ENCODE measurements at places on chromosomes 1 and 21. TPM values are rescaled to one million over a fixed set of nuclear protein-coding genes. Genes with fewer than 3 reads are reported as not detected.

GRCh38 chr1:114108751-114109255, 44.9 kb downstream of the SYT6 start:
- peak; percentile 76 for DNase-seq

Gene CASQ2
- 396 TPM for polyA plus RNA-seq

Gene SPRR4
- not detected for polyA plus RNA-seq

DNA sequence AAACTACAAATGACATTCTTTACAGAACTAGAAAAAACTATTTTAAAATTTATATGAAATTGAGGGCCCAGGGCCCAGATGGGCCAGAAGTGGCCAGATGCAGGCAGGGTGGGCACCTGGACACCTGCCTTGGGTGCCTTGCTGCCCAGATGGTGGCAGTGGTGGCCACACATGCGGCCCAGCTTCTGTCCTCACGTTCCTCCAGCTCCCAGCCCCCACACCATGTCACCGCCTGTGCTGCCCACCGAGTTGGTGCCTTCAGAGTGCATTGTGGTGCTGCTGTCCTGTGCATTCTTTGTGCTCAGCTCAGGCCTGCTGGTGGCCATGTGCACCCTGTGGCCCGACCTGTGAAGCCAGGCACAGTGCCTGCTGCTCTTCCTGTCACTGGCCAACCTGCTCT, 216.8 kb upstream of the CXADR start:
- DNase-seq: no peak

- no peak for DNase-seq
Observed at GRCh38 chr21:25171438-25171837, 435.8 kb downstream of the MRPL39 start.

DNA sequence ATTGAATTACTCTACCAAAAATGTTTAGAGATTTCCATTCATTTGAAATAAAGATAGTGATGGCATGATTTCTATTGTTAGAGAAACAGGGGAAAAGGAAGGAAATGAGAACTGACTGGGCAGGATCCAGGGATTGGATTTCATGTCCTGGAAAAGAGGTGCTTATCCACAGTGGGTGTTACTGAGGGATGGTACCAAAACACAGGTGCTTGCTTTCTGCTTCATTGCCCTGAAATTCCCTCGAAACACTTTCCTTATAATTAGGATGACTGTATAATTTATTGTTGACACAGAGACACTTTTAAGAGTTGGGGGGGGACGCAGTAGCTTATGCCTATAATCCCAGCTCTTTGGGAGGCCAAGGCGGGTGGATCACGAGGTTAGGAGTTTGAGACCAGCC, 185.0 kb upstream of the KCNK2 start:
- no peak for DNase-seq

Gene ARHGEF10L
- polyA plus RNA-seq: 22.4 TPM

GRCh38 chr1:77680173-77680572, 2.3 kb downstream of the ZZZ3 start:
- no peak for DNase-seq

Gene GPR37L1
- 0.05 TPM for polyA plus RNA-seq

- DNase-seq: peak; percentile 7
Observed at GRCh38 chr1:56496821-56497772, 82.3 kb downstream of the PLPP3 start.

- no peak for DNase-seq
Observed at GRCh38 chr1:160454371-160455152, 54.2 kb downstream of the VANGL2 start.

GRCh38 chr1:61237659-61238358, 155.4 kb downstream of the NFIA start:
- no peak for DNase-seq

DNA sequence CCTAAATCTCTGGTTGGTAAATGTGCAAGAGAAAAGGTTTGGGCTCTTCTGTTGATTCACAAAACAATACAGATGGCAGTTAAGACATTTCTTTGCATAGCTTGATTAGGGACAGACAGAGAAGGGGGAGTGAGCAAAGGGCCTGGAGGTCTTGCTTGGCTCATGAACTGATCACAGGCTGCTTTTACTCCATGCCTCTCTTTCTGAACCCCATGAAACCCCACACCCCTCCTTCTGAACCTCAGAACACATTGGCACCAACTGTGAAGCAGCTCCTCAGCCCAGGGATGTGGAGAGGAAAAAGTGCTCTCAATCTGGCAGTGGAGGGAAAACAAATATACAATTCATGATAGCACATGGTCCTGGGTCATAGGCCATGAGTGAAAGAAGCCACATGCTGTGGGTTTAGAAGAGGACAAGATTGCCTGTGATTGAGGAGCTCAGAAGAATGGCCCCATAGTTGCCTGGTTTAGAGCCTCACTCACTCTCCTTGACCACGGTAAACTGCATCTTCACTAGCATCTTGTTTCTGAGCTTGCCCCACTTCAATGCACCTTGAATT, 111.6 kb upstream of the GADD45A start:
- DNase-seq: no peak

GRCh38 chr1:157438613-157439012, 113.7 kb downstream of the FCRL5 start:
- peak; percentile 22 for DNase-seq

Gene PTGFRN
- polyA plus RNA-seq: 127 TPM

Gene KMO
- 0.18 TPM for polyA plus RNA-seq

Gene CA6
- 0.09 TPM for polyA plus RNA-seq
